ENCODE measurements at places on chromosomes 6 and 20. TPM values are rescaled to one million over a fixed set of nuclear protein-coding genes. Genes with fewer than 3 reads are reported as not detected.

- no peak for DNase-seq
Observed at GRCh38 chr6:38687043-38687353, 15.9 kb downstream of the GLO1 start.

- no peak for DNase-seq
Observed at GRCh38 chr6:20105838-20106237, 106.4 kb downstream of the MBOAT1 start.

DNA sequence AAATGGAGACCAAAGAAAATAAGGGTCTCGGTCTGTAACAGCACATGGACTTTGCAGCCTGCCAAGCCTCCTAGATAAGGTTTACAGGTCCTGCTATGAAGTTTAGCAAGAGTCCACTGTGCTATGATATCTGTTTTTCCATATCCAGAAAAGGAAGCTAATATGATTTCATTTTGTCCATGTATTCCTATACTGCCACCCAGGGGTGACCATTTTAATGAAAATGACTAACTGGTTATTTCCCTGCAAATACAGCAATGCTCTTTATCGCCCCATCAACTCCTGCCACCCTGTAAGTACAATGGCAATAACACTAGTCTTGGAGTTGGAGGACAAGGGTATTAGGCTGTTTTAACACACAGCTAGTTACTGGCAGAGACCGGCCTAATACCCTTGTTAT is 115.2 kb upstream of the GLP1R start:
- peak; percentile 12 for DNase-seq

GRCh38 chr6:19571176-19571575 is 266.0 kb upstream of the ID4 start:
- DNase-seq = no peak

- no peak for DNase-seq
Observed at GRCh38 chr20:14657266-14658005, 320.0 kb upstream of the FLRT3 start.

- DNase-seq = no peak
Observed at GRCh38 chr6:22146931-22147701, 149.7 kb downstream of the PRL start.

DNA sequence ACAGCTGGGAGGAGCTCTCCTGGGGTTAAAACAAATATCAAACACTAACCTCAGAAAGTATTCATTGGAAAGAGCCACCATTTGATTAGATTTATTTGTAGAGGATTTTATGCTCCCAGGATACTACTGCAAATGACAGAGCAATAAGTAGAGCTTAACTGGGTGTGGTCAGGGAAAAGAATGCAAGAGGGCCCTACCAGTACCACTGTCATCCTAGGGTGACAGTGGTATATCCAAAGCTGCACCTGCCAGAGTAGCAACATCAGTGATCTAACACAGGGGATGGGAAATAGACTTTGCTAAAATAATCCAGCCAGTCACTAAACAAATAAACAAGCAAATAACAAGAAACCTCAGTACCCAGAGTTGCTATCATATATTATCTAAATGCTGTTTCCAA is 29.7 kb downstream of the ERGIC3 start:
- DNase-seq = no peak

GRCh38 chr20:19000078-19000477 is 186.5 kb downstream of the SCP2D1 start:
- no peak for DNase-seq

RAB44 gene
- polyA plus RNA-seq = 0.06 TPM

ARMC12 gene
- polyA plus RNA-seq = 0.56 TPM

STX11 gene
- polyA plus RNA-seq = 0.78 TPM

HLA-DMB gene
- polyA plus RNA-seq = 71.1 TPM

BRPF3 gene
- polyA plus RNA-seq = 50.2 TPM

TPD52L1 gene
- polyA plus RNA-seq = 116 TPM
